ENCODE measurements at places on chromosomes 16 and 17.

GRCh38 chr17:39700148-39700987 lies 504 bp downstream of the ERBB2 start:
- DNase-seq, result no peak

GRCh38 chr16:28543072-28543471 lies 4.3 kb upstream of the NUPR1 start:
- peak; percentile 68 for DNase-seq

DNA sequence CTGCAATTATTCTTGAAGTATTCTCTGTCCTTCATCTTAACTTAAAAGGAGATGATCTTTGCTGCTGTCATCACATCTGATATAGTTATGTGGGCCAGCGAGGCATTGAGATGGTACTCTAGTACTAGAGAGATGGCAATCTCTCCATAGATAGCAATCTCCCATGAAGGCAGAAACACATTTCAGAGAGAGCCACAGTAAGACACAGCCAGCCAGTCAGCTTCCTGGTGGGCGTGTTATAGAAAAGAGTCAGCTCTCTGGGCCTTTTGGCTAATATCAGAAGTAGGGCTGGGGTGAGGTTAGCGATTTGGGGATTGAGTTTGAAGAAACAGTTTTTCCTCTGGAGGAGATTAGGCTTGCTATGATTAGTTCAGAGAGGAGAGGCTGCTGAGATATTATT lies 22.6 kb upstream of the EFCAB13 start:
- DNase-seq, result no peak

GRCh38 chr17:44770166-44770925 lies 11.6 kb downstream of the ADAM11 start:
- DNase-seq, result no peak

- DNase-seq, result no peak
These were observed 33.7 kb downstream of the CPSF4L start for GRCh38 chr17:73227944-73228343.

DNA sequence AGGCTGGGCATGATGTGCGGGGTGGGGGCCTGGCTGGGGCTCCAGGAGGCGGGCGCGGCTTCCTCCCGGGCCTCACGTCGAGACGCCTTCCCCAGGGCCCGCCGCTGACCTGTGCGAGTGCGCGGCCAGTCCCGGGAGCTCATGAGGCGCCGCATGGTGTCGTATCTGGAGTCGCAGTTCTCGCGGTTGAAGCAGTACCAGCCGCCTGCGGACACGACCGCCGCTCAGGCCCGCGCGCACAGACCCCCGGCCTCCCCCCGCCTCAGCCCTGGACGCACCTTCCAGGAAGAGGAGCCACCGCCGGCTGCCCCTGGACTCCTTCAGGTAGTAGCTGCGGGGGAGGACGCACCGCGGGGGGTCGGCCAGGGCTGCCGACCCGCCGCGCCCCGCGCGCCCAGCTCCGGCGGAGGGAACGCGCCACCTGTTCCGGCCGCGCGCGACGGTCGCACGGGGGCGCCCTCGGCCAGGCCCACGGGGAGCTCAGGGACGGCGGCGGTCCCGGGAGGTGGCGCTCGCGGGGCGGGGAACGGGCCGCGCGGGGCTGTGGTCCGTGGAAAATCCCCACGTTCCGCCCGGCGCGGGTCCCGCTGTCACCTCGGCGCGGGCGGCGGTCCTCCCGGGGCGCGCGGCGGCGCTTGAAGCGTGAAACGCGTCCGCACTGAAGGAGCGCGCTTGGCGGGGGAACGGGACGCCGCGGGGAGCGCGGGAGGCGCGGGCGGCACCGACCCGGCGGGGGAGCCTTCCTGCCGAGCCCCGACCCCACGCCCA lies 1.4 kb downstream of the NOTUM start:
- peak; percentile 79 for DNase-seq

GRCh38 chr16:11597235-11598095 lies 10.7 kb upstream of the LITAF start:
- no peak for DNase-seq

DNA sequence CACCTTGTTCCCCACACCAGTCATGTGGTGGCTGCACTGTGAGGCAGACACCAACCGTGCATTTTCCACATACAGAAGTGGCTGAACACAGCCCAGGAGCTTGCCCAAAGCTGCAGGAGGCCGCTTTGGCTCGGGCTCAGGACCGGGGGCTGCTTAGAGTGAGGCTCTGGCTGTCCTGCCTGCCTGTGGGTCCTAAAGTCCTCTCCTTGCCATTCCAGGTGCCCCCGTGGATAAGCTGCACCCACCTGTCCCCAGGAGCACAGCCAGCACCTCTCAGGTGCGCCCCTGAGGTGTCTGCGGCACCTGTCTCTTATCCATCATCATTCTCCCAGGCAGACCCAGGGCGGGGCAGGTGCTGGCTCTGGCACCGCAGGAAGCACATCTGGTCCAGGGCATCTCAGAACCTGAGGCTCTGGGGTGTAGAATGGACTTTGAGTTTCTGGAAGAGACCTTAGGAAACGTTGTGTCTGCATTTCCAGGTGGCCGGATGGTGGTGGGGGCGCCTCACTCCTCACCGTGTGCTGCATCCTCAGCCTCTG lies 180.5 kb upstream of the ZNF469 start:
- no peak for DNase-seq

- no peak for DNase-seq
These were observed 484.9 kb upstream of the WSB1 start for GRCh38 chr17:26809033-26809432.

DNA sequence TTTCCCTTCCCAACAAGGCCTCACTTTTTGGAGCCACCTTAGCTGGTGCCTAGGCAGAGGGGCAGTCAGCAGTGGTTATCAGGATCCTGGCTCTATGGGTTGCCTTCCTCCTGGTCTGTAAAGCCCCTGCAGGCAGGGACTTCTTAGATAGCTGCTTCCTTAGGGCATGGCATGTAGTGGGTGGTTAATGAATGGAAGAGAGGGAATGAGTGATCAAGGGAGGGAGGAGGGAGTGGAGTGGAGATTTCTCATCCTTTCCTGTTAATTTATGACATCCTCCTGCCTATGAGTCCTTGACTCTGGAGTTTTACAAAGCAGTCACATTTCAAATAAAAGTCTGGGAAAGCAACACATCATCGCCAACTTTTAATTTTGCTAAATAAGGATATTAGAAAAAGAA lies 40.7 kb downstream of the SNX20 start:
- DNase-seq, result no peak

DNA sequence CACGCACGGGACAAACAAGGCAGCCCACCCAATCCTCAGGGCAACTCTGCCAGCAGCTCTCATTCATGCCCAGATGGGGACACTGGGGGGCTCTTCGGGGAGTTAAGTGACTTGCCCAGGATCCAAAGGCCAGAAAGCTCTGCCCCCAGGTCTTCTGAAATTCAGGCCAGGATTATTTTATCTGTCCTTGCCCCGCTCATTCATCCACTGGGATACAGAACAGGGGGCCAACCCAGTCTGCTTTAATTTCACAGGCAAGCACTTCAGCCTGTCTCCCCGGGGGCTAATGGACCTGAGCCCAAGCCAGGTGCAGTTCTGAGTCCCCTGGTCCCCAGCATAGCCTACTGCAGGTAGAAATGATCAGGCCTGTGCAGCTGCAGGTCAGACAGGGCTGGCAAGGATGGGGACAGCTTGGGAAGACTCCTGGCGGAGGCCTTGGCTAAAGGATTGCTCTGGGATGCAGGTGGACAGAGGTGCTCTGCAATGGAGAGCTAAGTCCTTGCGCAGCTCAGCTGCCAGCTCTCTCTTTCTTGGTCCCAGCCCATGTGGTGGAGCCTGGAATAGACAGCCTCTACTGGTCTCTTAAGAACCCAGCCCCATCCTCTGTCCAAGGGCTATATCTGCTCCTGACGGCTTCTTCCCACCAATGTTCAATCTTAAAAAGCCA lies 766 bp upstream of the B3GNT9 start:
- DNase-seq, result no peak

DNA sequence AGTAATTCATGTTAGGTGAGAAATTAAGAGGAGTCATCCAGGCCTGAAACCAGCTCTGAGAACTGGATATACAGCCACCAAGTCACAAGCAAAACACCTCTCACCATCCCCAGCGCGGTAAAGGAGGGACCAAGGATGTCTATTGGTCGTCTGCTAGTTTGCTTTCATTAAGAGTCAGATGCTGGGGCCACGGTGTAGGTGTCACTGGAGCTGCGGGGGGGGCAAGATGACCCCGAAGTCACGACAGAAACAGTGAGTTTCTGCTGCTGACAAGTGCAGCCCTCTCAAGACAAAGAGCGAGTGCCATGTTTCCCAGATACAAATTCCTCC lies 790 bp downstream of the NCBP3 start:
- DNase-seq, result no peak

GRCh38 chr16:55426865-55427484 lies 52.0 kb upstream of the MMP2 start:
- DNase-seq, result peak; percentile 27

- no peak for DNase-seq
These were observed 24.1 kb downstream of the ALOX15B start for GRCh38 chr17:8062807-8063483.

GRCh38 chr17:77735566-77736198 lies 222.8 kb upstream of the TNRC6C start:
- peak; percentile 82 for DNase-seq

DNA sequence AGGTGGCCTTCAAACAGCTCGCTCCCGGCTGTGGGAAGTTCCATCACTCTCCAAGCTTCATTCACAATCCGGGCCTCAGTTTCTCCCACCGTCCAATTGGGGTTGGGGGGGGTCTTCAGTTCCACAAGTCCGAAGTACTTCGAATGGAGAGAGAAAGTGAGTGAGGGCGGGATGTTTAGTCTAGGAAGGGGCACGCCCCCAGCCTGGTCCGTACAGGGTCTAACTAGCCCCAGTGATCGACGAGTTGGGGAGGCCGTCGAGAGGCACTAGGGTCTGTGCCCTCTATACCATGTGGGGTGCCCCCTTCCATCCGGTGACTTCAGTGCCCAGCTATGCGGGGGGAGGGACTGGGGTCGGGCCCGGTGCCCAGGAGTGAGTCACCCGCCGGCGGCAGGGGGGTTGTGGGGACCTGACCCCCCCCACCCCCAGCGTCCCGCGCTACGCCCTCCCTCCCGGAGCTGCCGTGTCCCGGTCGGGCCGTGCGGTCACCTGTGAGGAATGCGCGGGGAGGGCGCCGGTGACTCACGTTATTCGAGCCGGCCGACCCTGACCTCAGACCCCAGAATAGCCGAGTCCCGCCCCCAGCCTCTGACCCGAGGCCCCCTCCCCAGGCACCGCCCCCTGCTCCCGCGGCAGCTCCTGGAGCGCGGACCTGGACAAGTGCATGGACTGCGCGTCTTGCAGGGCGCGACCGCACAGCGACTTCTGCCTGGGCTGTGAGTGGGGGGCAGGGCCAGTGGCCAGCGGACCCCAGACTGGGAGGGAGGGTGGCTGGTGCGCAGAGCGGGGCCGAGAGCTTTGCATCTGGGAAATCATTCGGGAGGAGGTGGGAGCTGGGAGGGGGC lies 658 bp downstream of the TNFRSF12A start:
- peak; percentile 95 for DNase-seq

- no peak for DNase-seq
These were observed 12.5 kb upstream of the EPOP start for GRCh38 chr17:38687286-38687685.

DNA sequence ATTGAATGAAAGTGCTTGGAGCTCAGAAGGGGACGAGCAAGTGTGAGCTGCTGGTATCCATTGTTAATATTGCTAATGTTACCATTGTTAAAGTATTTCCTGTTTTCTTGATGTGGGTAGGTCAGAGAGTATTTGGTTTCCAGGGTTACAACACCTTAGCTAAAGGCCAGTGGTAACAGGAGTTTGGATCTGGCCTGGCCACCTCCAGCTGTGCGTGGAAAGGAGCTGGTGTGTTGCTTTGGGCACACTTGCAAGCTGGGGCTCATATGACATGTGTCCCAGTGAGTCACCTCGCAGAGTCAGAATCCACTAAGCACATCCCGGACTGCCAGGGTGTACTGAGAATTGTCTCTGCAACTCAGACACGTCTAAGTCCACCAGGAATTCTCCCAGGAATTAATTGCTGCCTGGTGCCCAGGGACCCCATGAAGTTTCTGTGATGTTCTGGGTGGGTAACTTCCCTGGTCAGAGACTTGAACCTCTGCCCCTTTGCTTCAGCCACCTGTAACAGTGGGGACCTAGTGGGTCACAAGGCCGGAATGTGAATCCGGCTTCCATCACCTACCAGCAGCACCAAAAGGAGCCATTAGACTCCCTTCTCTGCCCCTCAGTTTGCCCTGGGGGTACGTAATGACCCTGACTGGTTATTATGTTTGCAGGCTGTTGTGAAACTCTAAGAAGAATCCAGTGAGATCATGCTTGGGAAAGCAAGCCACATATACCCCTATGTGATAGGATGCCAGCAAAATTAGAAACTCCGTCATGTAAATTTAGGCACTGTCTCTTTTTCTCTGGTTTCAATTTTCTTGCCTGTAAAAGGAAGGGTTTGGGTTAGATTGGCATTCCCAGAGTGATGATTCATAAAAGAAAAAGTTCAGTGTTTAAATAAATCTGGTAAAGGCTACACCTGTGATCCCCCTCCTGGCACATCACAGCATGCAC lies 12.8 kb downstream of the SLC6A2 start:
- DNase-seq, result no peak

- no peak for DNase-seq
These were observed 44.4 kb downstream of the NOS2 start for GRCh38 chr17:27755706-27756466.

DNA sequence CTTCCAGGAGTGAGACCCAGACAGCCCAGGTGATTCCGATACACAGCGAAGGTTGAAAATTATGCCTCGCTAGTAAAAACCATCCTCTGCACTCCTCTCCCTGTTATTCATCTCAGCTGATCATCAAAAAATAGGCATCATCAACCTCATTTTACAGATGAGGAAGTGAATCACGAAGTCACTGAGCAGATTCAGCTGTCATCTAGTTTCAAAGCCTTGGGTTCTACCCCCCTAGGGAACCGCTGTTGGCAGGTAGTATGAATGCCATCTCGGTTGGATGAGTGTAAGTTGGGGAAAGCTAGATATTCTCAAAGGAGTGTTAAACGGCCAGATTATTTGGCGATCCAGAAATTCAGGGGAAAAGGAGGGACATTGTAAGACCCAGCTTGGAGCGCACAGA lies 2.0 kb downstream of the CRYM start:
- no peak for DNase-seq

DNA sequence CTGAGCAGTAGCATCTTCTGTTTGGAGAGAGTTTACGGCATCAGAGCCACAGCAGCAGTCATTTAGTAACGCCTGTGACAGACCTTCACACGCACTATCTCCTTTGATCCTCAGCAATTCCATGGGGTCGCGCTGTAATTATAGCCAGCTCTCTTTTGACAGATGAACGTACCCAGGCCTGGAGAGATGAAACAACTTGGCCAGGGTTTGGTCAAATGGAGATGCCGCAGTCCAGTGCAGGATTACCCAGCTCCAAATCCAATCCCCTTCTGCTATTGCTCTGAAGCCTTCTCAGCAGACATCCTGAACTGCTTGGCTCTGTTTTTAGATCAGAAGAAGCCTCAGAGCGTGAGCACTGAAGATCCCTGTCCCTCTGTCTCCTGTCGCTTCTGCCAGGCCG lies 83.9 kb downstream of the SOX9 start:
- no peak for DNase-seq

DNA sequence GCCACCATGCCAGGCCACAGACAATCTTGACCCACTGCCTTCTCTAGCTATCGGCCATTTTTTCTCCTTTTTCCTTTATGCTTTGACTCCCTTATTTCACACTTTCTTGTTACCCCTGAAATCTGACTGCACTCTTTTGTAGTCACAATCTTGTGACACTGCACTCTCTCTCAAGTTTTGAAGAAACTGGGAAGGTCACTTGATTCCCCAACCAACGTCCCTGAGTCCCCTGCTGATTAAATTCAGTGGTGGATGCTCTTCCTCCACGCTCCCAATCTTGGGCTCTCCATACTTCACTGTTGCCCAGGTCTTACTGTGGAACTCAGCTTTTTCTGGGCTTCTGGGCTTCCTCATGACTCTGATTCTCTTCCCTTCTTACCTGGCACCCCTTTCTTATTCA lies 33.9 kb downstream of the PECAM1 start:
- no peak for DNase-seq

All from upper lobe of left lung (tissue), 6 donors.